ENCODE measurements at places on chromosomes 5 and 9.

GRCh38 chr5:109191153-109191558 lies 218.6 kb downstream of the PJA2 start:
- DNase-seq, result peak; percentile 60

- peak; percentile 1 for DNase-seq
Observed at GRCh38 chr9:101791938-101792337, 53.5 kb upstream of the GRIN3A start.

GRCh38 chr5:181111010-181111409 lies 20.0 kb downstream of the OR2V1 start:
- no peak for DNase-seq

- DNase-seq, result no peak
Observed at GRCh38 chr9:133162861-133163503, 732 bp downstream of the GBGT1 start.

DNA sequence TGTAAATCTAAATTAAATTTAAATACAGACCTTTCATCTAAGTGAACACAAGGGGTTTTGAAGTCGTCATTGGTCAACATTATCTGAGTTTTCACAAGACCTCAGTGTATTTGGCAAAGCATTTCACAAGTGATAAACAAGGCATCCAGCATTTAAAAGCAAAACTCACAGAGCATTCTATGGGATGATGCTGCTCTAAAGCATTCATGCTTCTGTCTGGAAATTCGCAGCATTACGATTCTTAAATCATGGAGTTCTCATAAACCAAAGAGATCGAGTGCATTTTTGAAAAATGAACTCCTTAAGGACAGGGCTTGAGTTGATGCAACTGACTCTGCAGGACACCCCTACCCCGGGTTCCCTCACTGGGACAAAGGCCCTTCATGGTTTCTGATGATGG lies 46.1 kb upstream of the SPATA31E1 start:
- DNase-seq, result no peak

GRCh38 chr5:150616506-150616905 lies 24.0 kb upstream of the SYNPO start:
- DNase-seq, result no peak

- no peak for DNase-seq
Observed at GRCh38 chr5:157956271-157956885, 97.4 kb upstream of the CLINT1 start.

GRCh38 chr5:139459451-139459934 lies 3.0 kb downstream of the ECSCR start:
- DNase-seq, result no peak

GRCh38 chr5:61881821-61882487 lies 424.1 kb upstream of the KIF2A start:
- DNase-seq, result peak; percentile 65

GRCh38 chr9:135199489-135199888 lies 112.0 kb downstream of the OLFM1 start:
- DNase-seq, result no peak

DNA sequence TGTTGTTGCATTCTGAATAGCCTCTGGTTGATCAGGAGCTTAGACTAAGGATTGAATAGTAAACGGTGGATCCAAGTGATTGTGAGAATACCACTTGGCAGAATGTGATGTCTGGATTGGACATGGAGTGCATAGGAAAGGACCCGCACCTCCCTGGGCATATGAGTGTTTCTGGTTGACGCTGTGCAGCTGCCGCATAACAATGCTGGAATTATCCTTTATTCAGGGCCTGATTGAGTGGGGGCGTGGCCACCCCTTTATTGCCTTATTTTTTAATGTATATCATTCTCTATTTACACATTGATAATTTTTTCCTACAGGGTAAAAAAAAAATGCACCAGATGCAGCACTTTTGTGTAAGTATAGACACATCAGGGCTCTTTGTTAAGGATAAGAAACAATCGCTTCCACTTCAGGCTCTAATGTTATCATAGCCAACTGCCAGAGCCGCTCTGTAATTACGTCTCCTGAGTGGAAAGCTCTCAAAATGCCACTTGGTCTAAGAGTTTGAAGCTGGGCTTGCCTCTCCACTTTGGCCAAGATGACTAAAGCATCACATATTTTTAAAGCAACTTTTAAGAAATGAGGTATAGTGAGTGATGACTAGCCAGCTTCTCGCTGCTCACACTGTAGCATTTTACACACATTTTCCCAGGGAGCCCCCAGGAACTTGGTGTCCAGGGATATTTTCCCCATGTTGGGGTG lies 5.7 kb downstream of the FGD3 start:
- peak; percentile 65 for DNase-seq

GRCh38 chr9:112502175-112502946 lies 15.7 kb downstream of the KIAA1958 start:
- no peak for DNase-seq

GRCh38 chr5:96159043-96159442 lies 197.4 kb upstream of the ELL2 start:
- DNase-seq, result no peak

- no peak for DNase-seq
Observed at GRCh38 chr5:7615566-7616061, 219.7 kb downstream of the ADCY2 start.

DNA sequence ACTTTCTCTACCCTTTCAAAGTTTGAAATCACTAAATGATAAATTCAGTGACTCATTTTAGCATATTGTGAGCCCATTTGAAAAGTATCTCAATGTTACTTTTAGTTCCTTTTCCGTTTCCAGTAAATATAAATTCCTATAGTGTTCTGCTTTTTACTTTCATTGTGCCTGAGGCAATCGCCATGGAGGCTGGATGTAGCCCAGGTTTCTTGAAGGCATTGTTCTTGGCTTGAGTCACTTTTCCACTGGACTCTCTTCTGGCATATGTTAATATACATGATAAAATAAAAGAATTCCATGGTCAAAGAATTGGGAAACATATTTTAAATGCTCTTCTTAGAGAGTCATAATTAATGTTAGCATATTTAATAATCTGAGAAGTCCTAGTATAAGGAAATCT lies 327.0 kb downstream of the IZUMO3 start:
- peak; percentile 62 for DNase-seq

DNA sequence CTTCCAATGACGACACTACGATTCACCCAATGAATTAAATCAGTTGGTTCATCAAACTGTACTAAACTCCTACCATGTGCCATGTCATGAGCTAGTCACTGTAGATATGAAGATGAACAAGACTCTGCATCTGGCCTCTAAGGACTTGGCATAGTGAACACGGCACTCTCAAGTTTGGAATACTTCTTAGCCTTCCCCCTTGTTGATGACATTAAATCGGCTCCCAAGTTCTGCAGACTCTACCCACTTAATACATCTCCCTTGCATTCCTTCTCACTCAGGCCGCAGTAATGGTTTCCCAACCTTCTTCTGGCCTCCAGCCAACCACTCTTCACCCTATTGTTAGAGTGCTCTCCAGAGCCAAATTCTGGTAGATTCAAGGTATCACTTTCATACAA lies 184.7 kb downstream of the MAPKAP1 start:
- peak; percentile 92 for DNase-seq

DNA sequence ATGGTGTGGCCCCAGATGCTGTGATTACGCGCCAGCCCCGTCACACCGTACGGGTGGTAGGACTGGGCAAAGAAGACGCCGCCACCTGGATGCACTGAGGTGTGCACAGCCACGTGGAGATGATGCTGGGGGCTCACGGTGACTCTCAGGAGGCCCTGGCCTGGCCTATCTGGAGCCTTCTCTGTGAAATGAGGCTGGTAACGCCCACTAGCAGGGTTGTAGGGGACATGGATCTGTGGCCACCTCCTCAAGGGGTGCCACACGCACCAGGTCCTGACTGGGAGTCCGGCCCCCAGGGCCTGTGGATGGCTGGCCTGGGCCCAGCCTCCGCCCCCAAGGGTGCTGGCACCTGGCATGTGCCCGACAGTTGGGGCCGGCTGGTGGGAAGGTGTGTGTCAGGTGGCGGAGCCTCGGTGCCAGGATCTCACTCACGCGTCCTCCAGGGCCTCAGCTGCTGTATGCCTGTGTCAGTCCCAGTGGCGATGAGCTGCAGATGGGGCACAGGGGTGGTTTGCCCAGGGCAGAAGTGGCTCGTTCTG lies 32.4 kb downstream of the NEK6 start:
- DNase-seq, result no peak

DNA sequence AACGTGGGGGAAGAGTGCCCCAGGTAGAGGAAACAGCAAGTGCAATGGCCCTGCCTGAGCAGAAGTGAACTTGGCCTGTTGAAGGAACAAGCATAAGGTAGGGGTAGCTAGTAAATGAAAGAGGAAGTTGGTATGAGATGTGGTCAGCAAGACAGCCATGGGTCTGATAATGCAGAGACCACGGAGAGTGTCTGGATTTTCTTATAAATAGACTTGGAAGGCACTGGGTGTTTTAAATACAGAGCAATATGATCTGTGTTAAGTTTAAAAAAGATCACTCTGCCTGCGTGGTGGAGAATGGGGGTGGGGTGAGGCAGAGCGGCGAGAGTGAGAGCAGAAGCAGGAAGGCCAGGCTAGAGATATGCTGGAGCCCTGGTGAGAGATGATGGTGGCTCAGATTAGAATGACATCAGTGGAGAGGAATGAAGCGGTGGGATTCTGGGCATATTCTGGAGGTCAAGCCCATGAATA lies 4.2 kb downstream of the ADAM19 start:
- DNase-seq, result peak; percentile 90

GRCh38 chr9:80146466-80146865 lies 574.7 kb downstream of the TLE4 start:
- DNase-seq, result peak; percentile 5

DNA sequence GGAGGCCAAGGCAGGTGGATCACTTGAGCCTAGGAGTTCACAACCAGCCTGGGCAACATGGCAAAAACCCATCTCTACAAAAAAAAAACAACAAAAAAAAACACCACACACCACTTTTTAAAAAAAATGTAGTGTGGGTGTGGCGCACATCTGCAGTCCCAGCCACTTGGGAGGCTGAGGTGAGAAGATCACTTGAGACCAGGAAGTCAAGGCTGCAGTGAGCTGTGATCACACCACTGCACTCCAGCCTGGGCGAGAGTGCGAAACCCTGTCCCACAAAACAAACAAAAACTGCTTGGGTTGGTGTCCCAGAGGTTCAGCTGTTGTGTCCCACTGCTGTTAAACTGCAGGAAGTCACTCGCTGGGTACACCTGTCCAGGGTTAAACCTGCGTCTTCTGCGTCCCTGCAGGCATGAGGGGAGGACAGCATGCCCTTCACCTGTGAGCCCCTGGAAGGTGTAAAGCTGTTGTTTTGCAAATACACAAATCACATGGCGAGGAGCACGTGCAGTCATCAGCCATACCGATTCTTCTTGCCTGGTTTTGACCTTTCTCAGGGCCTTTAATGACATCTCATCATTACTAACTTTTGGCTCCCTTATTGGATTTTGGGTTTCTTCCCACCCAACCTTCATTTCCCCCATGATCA lies 29.3 kb upstream of the CLPTM1L start:
- DNase-seq, result no peak

GRCh38 chr5:127718181-127718580 lies 15.0 kb downstream of the CCDC192 start:
- DNase-seq, result no peak

DNA sequence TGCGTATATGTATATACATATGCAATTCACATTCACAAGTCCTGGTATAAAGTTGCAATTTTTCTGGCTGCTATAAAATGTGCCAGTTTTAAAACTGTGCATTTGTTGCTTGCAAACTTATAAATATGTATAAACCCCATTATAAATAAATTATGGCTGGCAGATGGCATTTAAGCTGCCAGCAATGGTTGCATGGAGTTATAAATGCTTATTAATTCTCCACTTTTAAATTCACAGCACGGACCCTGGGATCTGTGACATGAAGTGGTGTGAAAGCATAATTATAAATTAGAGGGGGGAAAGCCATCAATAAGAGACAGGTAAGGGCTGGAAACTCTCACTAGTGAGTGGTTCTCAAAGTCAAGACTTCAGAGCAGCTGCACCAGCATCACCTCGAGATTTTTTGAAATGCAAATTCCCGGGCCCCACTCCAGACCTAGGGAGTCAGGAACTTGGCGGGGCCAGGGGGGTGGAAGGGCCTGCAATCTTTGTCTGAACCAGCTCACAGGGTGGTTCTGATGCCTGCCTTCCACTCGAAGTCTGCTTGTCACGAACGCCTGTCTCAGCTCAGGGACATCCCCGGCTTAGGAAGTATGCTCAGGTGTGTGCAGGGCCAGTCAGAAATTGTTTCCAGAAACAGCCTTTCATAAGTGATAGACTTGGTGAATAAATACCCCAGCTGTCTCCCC lies 16.9 kb downstream of the S1PR3 start:
- DNase-seq, result no peak

- peak; percentile 79 for DNase-seq
Observed at GRCh38 chr5:72501488-72501887, 5.7 kb downstream of the ZNF366 start.

GRCh38 chr9:31393240-31393639 lies 991.2 kb upstream of the ACO1 start:
- DNase-seq, result peak; percentile 9

GRCh38 chr9:109290385-109290784 lies 30.5 kb downstream of the EPB41L4B start:
- DNase-seq, result no peak

GRCh38 chr5:97846643-97847042 lies 663.6 kb upstream of the RIOK2 start:
- DNase-seq, result peak; percentile 5

DNA sequence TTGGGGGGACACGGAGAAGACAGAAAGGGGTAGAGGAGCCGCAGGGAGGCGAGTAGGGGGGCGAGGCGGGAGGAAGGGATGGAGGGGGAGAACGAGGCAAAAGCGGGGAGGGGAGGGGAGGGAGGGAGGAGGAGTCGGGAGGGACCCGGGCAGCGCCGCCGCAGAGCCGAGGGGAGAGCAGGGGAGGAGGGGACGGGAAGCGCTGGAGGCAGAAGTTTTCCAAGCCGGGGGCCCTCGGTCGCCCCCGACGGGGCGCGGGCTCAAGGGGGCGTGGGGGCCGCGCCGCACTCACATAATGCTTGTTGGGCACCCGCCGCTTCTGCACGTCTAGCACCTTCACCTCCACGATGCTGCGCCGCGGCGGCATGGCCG lies 353 bp downstream of the SH3PXD2B start:
- peak; percentile 31 for DNase-seq

- DNase-seq, result peak; percentile 84
Observed at GRCh38 chr9:127568971-127569885, 42.8 kb upstream of the STXBP1 start.

GRCh38 chr9:5947912-5948311 lies 57.2 kb downstream of the MLANA start:
- peak; percentile 33 for DNase-seq

GRCh38 chr5:180555168-180555921 lies 36.0 kb downstream of the SCGB3A1 start:
- no peak for DNase-seq

GRCh38 chr5:54799645-54800044 lies 185.7 kb downstream of the ESM1 start:
- no peak for DNase-seq

- no peak for DNase-seq
Observed at GRCh38 chr5:87827539-87827938, 414.8 kb upstream of the CCNH start.

- no peak for DNase-seq
Observed at GRCh38 chr5:79802406-79802805, 112.8 kb downstream of the CMYA5 start.

- no peak for DNase-seq
Observed at GRCh38 chr9:78905986-78906755, 609.2 kb downstream of the PSAT1 start.
